Activated T-cell treated with anti-CD3 and anti-CD28 coated beads, Interleukin-2, amount 50 U/mL, for 72 hours (primary cell): ENCODE measurements at places on chromosomes 2 and 18.

GRCh38 chr2:150700666-150701580, 213.5 kb upstream of the RND3 start:
- H3K27me3 ChIP-seq: no peaks in the 10 kb centered on the region
- DNase-seq: no peak
- H3K4me3 ChIP-seq: no peak overlapping the region
- no peaks in the 10 kb centered on the region for H3K36me3 ChIP-seq
- no peaks in the 10 kb centered on the region for H3K4me1 ChIP-seq
- H3K27ac ChIP-seq: no peak overlapping the region

- H3K4me3 ChIP-seq: peak overlapping the region; percentile 46
- H3K4me1 ChIP-seq: peaks cover 51% of the 10 kb centered on the region
- peak; percentile 58 for DNase-seq
- H3K36me3 ChIP-seq: no peaks in the 10 kb centered on the region
Measured at GRCh38 chr2:216017365-216017764, 4.0 kb upstream of the MREG start.

GRCh38 chr2:10541081-10541480, 93.0 kb upstream of the ODC1 start:
- no peak overlapping the region for H3K4me3 ChIP-seq
- peaks cover 14% of the 10 kb centered on the region for H3K27me3 ChIP-seq
- peaks cover 32% of the 10 kb centered on the region for H3K4me1 ChIP-seq
- no peak for DNase-seq
- H3K27ac ChIP-seq: no peak overlapping the region
- H3K36me3 ChIP-seq: no peaks in the 10 kb centered on the region

- no peak overlapping the region for H3K4me3 ChIP-seq
- no peak overlapping the region for H3K27ac ChIP-seq
- DNase-seq: peak; percentile 7
- H3K27me3 ChIP-seq: no peaks in the 10 kb centered on the region
- H3K4me1 ChIP-seq: peaks cover 32% of the 10 kb centered on the region
Measured at GRCh38 chr2:168039881-168040280, 207.5 kb downstream of the STK39 start.
